Colonic mucosa (tissue), 4 donors: ENCODE measurements at places on chromosomes 12 and 14. TPM values are rescaled to one million over a fixed set of nuclear protein-coding genes. Genes with fewer than 3 reads are reported as not detected.

GRCh38 chr12:6946033-6946919 lies 2.5 kb downstream of the C12orf57 start:
- no peaks in the 10 kb centered on the region for H3K36me3 ChIP-seq
- peak overlapping the region; percentile 98 for H3K27ac ChIP-seq
- peak; percentile 96 for DNase-seq
- peaks cover 14% of the 10 kb centered on the region for H3K4me1 ChIP-seq

- H3K27me3 ChIP-seq = no peaks in the 10 kb centered on the region
- H3K36me3 ChIP-seq = no peaks in the 10 kb centered on the region
- H3K4me1 ChIP-seq = no peaks in the 10 kb centered on the region
- DNase-seq = no peak
- no peak overlapping the region for H3K27ac ChIP-seq
Measured at GRCh38 chr14:99545586-99545985, 58.4 kb downstream of the CCDC85C start.

DNA sequence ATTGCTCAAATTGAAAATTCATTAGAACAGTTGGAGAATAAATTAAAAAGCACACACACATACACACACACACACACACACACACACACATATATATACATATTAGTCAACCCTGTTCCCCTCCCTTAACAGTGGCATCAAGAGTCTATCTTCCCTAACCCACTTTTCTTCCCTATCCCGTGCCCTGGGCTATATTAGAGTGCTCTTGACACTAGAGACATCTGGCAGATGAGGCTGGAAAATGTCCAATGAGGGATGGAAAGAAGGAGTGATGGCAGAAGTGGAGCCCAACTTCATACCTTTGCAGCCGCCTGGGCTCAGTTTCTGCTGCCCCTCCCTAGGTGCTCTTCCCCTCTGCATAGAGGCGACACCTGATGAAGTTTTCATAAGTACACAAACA lies 172.4 kb upstream of the NUDT4 start:
- H3K4me1 ChIP-seq = no peaks in the 10 kb centered on the region
- no peaks in the 10 kb centered on the region for H3K36me3 ChIP-seq
- no peak overlapping the region for H3K27ac ChIP-seq
- no peaks in the 10 kb centered on the region for H3K27me3 ChIP-seq
- no peak overlapping the region for H3K4me3 ChIP-seq

- no peaks in the 10 kb centered on the region for H3K4me1 ChIP-seq
- no peak for DNase-seq
- no peaks in the 10 kb centered on the region for H3K36me3 ChIP-seq
- H3K27me3 ChIP-seq = no peaks in the 10 kb centered on the region
Measured at GRCh38 chr12:39331539-39332261, 111.2 kb downstream of the KIF21A start.

DNA sequence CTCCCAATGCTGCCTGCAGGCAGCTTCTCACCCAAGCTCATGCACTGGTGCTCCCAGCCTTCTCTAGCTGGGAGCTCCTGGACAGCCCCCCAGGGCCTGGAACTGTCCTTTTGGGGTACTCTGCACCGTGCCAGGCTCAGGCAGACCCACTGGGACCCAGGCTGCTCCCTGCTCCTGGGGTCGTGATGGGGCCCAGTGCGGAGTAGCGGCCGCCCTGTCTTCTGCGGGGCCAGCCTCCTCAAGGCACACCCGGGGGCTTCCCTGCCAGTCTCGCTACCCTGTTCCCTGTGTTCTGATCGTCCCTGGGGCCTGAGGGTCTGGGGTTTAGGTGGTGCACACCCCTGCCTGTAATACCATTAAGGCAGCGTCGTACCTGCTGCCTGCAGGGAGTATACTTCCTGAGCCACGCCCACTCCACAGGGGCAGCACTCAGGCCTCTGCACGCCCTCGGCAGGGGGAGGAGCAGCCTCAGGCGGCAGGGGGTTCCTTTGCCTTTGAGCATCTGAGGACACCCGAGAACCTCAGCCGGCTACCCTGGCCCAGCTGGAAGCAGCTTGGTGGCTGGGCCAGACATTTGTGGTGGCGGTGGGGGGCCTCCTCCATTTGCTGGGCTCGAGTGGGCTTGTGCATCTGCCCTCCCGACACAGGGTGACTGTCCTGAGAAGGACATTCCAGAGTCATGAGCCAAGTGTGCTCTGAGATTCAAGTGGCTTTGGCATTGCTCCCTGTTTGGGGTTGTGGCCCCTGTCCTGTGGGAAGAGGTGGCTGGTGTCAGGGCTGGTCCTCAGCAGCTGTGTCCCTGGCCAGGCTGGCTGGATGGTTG lies 9.2 kb upstream of the CRIP2 start:
- H3K4me3 ChIP-seq = no peak overlapping the region
- H3K27ac ChIP-seq = no peak overlapping the region
- H3K4me1 ChIP-seq = no peaks in the 10 kb centered on the region
- H3K36me3 ChIP-seq = no peaks in the 10 kb centered on the region
- no peak for DNase-seq

GRCh38 chr14:26138764-26139445 lies 458.9 kb downstream of the NOVA1 start:
- no peak for DNase-seq
- no peaks in the 10 kb centered on the region for H3K36me3 ChIP-seq
- no peak overlapping the region for H3K27ac ChIP-seq
- no peak overlapping the region for H3K4me3 ChIP-seq

GRCh38 chr14:34718750-34719304 lies 4.4 kb upstream of the CFL2 start:
- no peak overlapping the region for H3K27ac ChIP-seq
- H3K27me3 ChIP-seq = no peaks in the 10 kb centered on the region
- H3K36me3 ChIP-seq = no peaks in the 10 kb centered on the region
- no peak for DNase-seq
- H3K4me3 ChIP-seq = no peak overlapping the region
- no peaks in the 10 kb centered on the region for H3K4me1 ChIP-seq

DNA sequence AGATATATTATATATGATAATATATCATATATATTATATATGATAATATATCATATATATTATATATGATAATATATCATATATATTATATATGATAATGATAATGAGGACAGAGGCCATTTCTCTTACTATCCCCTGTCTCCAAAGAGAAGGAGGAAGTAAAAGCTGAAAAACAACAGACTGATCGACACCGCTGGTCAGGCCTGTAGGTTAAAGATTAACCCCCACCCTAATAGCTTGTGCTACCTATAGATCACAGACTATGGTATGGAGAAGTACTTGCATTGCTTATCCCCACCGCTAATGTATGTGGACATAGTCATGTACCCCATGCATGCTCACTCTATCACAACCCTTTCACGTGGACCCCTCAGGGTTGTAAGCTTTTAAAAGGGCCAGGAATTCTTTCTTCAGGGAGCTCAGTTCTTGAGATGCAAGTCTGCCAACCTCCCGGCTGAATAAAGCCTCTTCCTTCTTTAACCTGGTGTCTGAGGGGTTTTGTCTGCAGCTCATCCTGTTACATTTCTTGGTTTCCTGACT lies 786.1 kb upstream of the TMEM132C start:
- no peak for DNase-seq
- H3K4me3 ChIP-seq = no peak overlapping the region
- no peaks in the 10 kb centered on the region for H3K27me3 ChIP-seq
- H3K27ac ChIP-seq = no peak overlapping the region
- H3K36me3 ChIP-seq = no peaks in the 10 kb centered on the region
- H3K4me1 ChIP-seq = no peaks in the 10 kb centered on the region

- no peak overlapping the region for H3K27ac ChIP-seq
- H3K4me3 ChIP-seq = no peak overlapping the region
- no peaks in the 10 kb centered on the region for H3K36me3 ChIP-seq
- no peak for DNase-seq
- H3K27me3 ChIP-seq = no peaks in the 10 kb centered on the region
- H3K4me1 ChIP-seq = no peaks in the 10 kb centered on the region
Measured at GRCh38 chr12:84660139-84660538, 252.5 kb downstream of the SLC6A15 start.

- H3K36me3 ChIP-seq = no peaks in the 10 kb centered on the region
- peak; percentile 37 for DNase-seq
- no peak overlapping the region for H3K4me3 ChIP-seq
- H3K27me3 ChIP-seq = no peaks in the 10 kb centered on the region
Measured at GRCh38 chr12:96258104-96258961, 64.2 kb downstream of the ELK3 start.

DNA sequence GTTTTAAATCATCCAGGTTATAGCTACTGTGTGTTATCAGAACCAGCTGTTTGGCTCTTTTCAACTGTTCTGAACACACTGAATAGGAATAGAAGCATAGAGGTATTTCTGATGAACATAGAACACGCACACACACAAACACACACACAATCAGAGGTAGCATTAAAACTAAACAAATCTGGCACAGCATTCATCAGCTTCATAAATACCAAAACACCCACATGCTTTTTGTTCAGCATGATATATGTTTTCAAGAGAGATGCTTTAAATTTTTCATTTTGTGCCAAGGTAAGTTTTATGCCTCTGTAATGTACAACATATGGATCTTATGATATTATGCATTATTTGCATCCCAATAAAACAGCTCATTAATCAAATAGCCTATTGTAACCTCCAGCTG lies 208.6 kb downstream of the GALC start:
- H3K27me3 ChIP-seq = no peaks in the 10 kb centered on the region
- no peak overlapping the region for H3K27ac ChIP-seq
- no peaks in the 10 kb centered on the region for H3K4me1 ChIP-seq
- no peaks in the 10 kb centered on the region for H3K36me3 ChIP-seq
- no peak overlapping the region for H3K4me3 ChIP-seq
- no peak for DNase-seq

GRCh38 chr12:83432176-83432719 lies 745.5 kb downstream of the TMTC2 start:
- H3K4me3 ChIP-seq = no peak overlapping the region
- H3K4me1 ChIP-seq = no peaks in the 10 kb centered on the region
- no peaks in the 10 kb centered on the region for H3K36me3 ChIP-seq
- DNase-seq = no peak
- H3K27ac ChIP-seq = no peak overlapping the region

DNA sequence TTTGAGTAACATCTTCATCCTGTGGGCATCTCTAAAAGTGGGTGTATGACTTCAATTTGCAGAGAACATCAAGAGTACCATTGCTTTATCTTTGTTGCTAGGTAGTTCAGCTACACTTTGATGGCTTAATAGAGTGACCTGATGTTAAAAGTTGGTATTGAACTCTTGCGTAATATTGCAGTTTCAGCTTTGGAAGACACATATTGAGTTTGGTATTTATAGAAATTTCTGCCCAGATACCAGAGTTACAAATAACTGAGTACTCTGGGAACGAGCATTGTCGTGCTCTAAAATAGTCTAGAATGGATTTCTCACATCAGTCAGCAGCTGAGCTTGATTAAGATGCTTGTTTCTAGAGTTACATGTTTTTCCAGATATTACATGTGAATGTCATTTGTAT lies 24.8 kb upstream of the AKAP5 start:
- DNase-seq = no peak
- H3K27ac ChIP-seq = no peak overlapping the region
- no peak overlapping the region for H3K4me3 ChIP-seq
- H3K27me3 ChIP-seq = no peaks in the 10 kb centered on the region
- no peaks in the 10 kb centered on the region for H3K4me1 ChIP-seq

DNA sequence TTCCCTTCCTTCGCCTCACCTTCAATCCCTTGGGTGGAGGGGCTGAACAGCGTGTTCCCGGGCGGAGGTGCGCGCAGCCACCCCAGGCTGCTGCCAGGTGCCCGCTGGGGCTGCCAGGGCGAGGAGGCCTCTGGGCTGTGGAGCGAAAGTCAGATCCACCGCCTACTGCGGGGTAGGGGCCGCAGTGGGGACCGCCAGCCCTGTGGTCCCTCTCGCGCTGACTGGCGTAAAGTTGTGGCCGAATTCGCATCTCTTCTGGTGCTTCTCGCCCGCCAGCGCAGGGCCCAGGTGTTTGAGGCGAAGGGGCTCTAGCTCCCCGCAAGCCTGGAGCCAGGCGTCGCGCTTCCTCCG lies 6.9 kb upstream of the HOXC4 start:
- no peaks in the 10 kb centered on the region for H3K36me3 ChIP-seq
- H3K4me3 ChIP-seq = no peak overlapping the region
- no peaks in the 10 kb centered on the region for H3K4me1 ChIP-seq
- H3K27me3 ChIP-seq = peaks cover 86% of the 10 kb centered on the region

DNA sequence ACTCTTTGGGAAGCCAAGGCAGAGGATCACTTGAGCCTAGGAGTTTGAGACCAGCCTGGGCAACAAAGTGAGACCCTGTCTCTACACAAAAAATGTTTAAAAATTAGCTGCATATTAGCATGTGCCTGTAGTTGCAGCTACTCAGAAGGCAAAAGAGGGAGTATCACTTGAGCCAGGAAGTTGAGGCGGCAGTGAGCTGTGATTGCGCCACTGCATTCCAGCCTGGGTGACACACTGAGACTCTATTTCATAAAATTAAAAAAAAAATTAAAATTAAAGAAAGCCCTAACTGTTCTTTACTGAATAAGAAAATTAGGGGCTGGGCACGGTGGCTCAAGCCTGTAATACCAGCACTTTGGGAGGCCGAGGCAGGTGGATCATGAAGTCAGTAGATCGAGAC lies 27.0 kb downstream of the SENP1 start:
- H3K27ac ChIP-seq = no peak overlapping the region
- H3K36me3 ChIP-seq = no peaks in the 10 kb centered on the region
- no peak overlapping the region for H3K4me3 ChIP-seq
- H3K4me1 ChIP-seq = no peaks in the 10 kb centered on the region
- H3K27me3 ChIP-seq = no peaks in the 10 kb centered on the region
- DNase-seq = no peak

DNA sequence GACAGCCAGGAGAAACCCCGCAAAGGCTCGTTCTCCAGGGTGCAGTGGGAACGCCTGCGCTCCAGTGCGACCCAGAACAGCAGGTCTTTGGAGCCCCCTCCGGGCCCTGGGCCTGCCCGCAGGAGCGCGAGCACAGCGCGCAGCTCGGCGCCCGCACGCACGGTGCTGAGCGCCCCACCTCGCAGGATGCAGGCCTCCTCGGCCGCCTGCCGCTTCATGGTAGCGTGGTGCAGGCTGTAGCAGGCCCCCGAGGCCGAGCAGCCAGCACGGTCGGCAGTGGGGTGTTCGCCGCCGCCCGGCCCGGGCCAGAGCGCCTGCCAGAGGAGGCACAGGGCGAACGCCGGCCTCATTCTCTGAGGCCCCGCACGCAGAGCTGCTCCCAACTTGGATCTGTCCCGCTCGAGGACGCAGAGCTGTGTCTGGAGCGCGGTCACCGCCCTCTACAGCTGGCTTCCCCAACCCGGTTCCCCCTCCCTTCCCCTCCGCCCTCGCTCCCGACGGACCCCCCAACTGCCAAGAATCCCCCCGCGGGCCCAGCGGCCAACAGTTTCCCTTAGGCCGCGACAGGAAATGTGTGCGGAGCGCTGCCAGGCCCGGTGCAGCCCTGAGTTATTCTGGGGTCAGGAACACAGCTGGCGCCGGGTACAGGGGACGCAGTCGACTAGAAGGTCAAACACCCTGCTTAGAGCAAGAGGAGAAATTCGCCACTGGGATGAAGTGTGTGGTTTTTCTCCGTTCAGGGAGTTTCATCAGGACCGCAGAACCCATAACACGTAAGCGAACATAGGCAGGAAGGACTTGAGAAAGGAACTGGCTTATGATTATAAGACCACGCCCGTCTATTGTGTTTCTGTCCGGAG lies at the start of gene CLEC14A:
TSS of gene CLEC14A (minus strand) at position 421 of the 860 bp plus-strand sequence. CDS start at position 350, 71 bp downstream.
- no peaks in the 10 kb centered on the region for H3K36me3 ChIP-seq
- DNase-seq = peak; percentile 18
- H3K27ac ChIP-seq = peak within 1 kb of the TSS; percentile 17
- peaks cover 6% of the 10 kb centered on the region for H3K27me3 ChIP-seq
- peak within 1 kb of the TSS; percentile 7 for H3K4me3 ChIP-seq
- no peaks in the 10 kb centered on the region for H3K4me1 ChIP-seq

- H3K4me1 ChIP-seq = no peaks in the 10 kb centered on the region
- DNase-seq = no peak
- no peak overlapping the region for H3K27ac ChIP-seq
- H3K36me3 ChIP-seq = no peaks in the 10 kb centered on the region
- H3K27me3 ChIP-seq = no peaks in the 10 kb centered on the region
Measured at GRCh38 chr12:19066475-19067001, 63.0 kb upstream of the PLEKHA5 start.

FZD10 gene
- 0.21 TPM for total RNA-seq

ART4 gene
- total RNA-seq = not detected

BMAL2 gene
- total RNA-seq = 14.9 TPM

SLC6A12 gene
- 2.5 TPM for total RNA-seq

FIGNL2 gene
- 0.35 TPM for total RNA-seq
